ENCODE measurements at places on chromosomes 2 and 18.

GRCh38 chr18:48418539-48419276 lies 9.5 kb upstream of the ZBTB7C start:
- no peak for DNase-seq

DNA sequence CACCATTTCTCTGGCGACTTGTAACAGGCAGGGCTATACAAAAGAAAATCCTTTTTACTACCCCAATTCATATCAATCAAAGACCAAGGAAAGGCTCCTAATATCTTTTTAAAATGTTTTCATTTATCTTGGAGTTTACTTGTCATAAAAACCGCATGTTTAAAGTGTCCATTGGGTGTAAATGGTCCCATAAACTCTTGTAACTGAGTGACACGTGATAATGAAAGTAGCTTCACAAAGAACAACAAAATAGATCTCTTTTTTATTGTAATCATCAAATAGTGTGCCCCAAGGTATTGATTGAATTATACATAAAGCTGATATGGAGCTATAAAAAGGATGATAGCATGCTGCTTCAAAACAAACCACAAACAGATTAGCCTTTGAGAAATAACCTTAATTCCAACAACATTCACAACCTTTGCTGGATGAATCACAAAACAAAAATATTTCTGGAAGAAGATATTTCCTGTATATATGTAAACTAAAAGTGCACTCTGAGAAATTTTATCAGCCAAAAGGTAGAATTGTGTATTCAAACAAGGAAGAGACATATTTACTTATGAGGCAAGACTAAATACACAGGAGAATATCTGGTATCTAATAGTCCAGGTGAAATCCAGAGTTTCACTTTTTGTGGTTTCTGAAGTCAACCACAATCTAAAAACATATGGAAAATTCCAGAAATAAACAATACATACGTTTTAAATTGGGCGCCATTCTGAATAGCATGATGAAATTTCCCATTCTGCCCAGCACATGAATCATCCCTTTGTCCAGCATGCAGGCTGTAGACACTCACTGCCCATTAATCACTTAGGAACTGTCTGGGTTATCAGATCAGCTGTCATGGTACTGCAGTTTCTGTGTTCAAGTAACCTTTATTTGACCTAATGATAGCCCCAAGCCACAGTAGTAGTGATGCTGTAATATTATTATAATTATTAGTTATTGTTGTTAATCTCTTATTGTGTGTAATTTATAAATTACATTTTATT lies 237.5 kb downstream of the PIK3C3 start:
- DNase-seq: no peak

DNA sequence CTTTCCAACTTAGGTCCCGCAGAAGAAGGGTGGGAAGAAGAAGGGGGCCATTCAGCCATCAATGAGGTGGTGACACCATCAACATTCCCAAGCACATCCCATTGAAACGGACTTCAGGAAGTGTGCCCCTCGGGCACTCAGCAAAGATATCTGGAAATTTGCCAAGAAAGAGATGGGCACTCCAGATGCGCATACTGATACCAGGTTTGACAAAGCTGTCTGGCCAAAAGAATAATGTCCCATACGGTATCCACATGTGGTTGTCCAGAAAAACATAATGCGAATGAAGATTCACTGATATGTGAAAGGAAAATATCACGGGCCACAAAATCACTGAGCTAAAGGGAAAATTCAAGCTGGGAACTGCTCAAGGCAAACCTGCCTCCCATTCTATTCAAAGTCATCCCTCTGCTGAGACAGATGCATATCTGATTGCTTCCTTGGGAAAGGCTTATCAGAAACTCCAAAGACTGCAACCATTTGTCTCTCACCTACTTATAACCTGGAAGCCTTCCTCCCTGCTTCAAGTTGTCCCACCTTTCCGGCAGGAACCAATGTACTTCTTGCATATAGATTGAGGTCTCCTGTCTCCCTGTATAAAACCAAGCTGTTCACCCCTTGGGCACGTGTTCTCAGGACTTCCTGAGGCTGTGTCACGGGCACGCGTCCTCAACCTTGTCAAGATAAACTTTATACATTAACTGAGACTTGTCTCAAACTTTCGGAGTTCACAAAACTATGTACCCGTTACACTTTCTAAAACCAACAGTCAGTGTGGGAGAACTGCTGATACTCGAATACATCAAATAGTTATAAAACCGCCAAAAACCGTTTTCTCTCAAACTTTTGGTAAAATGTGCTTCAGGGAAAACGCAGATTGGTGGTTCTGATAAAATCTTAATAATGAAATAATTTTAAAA lies 1.3 kb upstream of the PDK1 start:
- DNase-seq: no peak

- no peak for DNase-seq
These were observed 63.4 kb upstream of the L3MBTL4 start for GRCh38 chr18:6478121-6478520.

- DNase-seq: no peak
These were observed 164.4 kb downstream of the DDX1 start for GRCh38 chr2:15756011-15756550.

DNA sequence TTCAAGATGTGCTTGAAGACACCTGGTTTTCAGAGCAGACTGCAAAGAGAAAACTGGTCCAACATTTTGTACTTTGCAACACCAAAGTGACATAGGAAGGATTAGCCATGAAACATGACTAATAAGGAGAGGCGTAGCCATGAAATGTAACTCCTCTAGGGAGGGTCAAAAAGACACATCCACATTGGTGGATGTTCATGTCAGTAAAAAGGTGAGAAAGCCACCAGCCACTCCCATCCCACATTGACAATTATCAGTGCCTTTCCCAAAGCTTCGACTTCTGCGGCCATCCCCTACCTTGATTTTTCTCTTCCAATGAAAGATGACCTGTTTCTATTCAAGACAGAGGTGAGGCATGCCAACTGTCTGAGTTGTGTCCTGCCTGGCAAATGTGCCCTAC lies 223.2 kb downstream of the ALK start:
- no peak for DNase-seq

Data from fibroblast of gingiva (primary cell).